SHP77 (cell line): ENCODE measurements at places on chromosomes 12 and 14.

- no peak for DNase-seq
These were observed 310.0 kb upstream of the LRIG3 start for GRCh38 chr12:59230334-59230733.

GRCh38 chr12:12622418-12622817 lies 10.7 kb downstream of the CREBL2 start:
- DNase-seq, result no peak

DNA sequence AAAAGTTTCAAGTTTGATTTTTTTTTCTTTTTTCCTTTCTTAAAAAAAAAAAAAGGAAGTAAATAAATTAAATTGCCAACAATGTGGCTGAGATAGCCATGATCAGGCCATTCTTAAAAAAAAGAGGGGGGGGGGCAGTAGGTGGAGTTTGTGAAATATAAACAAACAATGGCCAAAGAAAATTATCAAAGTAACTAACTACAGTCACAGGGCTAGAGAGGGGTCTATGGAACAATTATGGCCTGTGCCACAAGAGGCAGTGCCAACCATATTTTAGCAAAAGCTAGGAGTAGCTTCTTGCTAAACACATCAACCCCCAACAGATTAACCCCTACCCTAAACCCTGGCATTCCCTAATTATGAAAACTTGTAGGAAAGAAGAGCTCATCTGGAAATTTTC lies 16.2 kb upstream of the SMARCC2 start:
- DNase-seq, result no peak

GRCh38 chr12:4943938-4944284 lies 34.2 kb downstream of the KCNA1 start:
- DNase-seq, result no peak

DNA sequence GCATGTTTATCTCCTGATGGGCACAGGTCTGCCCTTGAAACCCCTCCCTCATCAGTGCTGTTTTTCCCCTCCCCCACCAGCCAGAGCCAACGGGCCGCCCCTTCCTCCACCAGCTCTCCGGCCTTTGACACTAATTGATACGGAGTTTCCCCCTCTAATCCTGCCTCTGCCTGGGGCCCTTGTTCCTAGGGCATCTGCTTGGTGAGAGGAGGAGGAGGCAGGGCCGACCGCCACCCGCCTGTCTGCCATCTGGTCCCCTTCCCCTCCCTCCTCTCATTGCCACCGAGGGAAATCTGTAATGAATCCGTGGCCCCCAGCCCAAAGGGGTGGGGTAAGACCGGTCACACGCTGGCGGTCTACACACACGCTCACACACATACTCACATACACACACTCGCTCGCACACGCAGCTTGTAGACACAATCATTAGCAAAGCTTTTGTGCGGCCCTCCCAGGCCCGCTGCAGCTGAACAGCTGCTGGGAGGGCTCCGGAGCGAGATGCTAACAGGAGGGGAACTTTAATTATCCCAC lies 27.4 kb downstream of the SRRM4 start:
- peak; percentile 69 for DNase-seq

- no peak for DNase-seq
These were observed 175.9 kb upstream of the LRIG3 start for GRCh38 chr12:59096246-59096645.

GRCh38 chr12:13038491-13039161 lies 5.6 kb upstream of the FAM234B start:
- DNase-seq, result no peak

- no peak for DNase-seq
These were observed 313.3 kb upstream of the ATP2B1 start for GRCh38 chr12:90021795-90022440.

GRCh38 chr12:19885093-19885812 lies 446.0 kb downstream of the AEBP2 start:
- DNase-seq, result no peak

DNA sequence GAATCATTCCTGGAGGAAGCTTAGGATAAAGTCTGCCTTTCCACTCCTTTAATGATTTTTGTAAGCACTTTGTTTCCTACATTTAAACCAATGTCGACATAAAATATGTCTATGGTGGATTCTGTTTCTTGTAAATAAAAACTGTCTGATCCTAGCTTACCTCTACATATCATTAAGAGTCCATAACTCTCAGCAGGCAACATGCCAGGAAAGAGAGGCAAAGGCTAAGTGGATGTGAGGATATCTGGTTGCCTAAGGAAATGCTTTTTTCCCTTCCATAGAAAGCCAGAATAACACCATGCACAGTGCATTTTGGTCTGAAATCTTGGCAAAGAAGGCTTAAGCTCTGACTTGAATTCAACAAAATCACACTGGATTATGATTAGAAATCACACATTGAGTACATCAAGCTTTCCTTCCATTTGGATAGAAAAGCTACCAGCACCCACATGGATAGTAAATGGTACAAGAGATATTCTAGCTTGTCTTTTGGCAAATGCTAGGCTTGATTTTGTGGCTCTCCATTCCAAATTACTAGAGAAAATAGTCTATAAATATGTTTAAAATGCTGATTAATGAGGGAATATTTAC lies 57.0 kb upstream of the CNTN1 start:
- DNase-seq, result no peak

GRCh38 chr14:32602699-32603098 lies 273.6 kb downstream of the AKAP6 start:
- no peak for DNase-seq

- no peak for DNase-seq
These were observed 28.0 kb upstream of the OSBPL8 start for GRCh38 chr12:76587428-76588178.

DNA sequence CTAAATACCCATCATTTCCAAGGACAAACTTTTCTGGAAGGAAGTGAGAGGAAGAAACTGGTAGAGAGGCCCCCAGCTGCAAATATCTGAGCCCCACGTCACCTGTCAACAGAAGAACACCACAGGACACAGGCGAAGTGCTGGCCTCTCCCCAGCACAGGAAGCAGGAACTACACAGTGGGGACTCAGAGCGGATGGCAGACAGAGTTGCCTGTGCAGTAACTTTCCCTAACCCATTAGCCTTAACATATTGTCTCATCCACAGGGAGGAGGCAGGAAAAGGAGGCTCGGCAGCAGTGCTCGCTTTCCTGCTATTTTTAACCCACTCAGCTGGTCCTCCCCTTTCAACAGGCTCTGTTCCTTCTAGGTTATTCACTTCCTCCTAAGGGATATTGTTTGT lies 111.5 kb upstream of the TMPO start:
- no peak for DNase-seq

DNA sequence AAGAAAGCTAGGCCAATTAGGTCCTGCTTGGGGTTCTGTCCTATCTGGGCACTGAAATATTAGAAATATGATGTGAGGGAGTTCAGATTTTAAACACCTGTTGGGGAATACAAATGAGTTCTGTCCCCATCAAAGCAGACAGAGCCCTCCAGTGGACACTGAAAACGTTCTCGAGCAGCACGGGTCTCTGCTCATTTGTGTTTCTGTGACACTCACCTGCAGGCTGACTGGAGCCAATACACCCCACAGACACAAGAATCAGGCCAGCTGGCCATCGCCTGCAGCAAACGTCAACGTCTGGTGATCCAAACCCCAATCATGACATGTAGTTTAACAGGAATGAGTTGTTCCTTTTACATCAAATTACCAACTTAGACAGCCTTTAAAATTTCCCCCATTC lies 493.4 kb upstream of the TMEM132C start:
- DNase-seq, result peak; percentile 86

DNA sequence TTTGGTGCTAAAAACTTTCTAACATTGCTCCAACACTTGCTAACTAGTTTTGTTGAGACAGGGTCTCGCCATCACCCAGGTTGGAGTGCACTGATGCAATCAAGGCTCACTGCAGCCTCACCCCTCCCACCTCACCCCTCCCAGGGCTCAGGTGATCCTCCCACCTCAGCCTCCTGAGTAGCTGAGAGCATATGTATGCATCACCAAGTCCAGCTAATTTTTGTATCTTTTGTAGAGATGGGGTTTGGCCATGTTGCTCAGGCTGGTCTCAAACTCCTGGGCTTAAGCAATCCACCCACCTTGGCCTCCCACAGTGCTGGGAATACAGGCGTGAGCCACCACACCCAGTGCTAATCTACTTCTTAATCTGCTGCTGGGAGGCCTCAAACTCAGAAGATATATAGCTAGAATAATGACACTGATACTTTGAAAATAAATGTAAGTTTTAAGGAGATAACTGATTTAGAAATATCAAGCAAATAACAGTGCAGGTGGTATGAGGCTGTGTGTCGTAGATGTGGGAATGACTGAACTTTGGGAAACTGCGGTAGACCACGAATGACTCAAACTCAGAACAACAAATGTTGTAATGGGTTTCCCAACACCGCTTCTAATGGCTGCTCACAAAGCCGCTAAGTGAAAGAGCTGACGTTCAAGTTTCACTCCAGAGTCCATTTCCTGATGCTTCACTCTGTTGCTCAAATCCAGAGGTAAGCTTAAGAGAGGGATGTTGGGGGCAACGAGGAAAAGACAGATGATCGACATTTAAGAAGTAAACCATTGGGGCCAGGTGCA lies 10.0 kb downstream of the TMCC3 start:
- no peak for DNase-seq

DNA sequence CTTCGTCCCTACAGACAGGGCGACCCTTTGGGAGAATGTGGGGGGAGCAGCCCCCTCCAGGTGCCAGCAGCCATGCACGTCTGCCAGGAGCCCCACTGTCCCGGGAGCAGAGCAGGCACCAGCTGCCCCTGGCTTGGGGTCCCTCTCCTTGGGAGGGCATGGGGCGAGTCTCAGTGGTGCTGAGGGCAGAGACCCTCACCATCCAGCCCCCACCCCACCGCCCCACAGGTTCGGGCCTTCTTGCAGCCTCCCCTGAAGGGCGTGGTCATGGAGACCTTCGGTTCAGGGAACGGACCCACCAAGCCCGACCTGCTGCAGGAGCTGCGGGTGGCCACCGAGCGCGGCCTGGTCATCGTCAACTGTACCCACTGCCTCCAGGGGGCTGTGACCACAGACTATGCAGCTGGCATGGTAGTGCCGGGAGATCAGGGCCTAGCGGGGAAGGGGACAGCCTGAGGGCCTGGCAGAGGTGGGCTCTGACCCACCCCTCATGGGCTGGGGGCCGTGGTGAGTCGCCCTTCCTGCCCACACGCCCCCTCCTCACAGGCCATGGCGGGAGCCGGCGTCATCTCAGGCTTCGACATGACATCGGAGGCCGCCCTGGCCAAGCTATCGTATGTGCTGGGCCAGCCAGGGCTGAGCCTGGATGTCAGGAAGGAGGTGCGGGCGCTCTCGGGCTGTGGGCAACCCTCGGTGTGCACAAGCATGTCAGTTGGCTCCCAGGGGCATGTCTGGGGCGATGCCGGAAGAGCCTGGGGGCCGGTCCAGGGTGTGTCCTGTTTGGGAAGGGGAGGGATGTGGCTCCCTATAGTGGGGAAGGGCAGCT lies 18.8 kb downstream of the ASPG start:
- DNase-seq, result no peak

DNA sequence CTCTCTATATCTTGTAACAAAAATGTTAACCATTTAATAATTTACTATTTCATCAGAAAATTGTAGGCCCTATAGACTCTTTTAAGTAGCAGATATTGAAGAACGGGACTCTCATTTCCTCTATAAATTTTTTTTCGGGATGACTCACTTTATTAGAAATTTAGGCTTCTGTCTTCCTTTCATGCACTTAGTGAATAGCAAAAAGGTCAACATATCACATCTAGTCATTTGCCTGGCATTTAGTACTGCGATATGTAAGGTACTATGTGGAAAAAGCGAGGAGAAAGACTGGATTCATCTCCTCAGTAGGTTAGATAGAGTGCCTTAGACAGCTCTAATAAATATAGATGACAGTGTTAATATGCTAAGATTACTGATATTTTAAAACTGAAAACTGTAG lies 166.3 kb upstream of the PTPRQ start:
- no peak for DNase-seq

DNA sequence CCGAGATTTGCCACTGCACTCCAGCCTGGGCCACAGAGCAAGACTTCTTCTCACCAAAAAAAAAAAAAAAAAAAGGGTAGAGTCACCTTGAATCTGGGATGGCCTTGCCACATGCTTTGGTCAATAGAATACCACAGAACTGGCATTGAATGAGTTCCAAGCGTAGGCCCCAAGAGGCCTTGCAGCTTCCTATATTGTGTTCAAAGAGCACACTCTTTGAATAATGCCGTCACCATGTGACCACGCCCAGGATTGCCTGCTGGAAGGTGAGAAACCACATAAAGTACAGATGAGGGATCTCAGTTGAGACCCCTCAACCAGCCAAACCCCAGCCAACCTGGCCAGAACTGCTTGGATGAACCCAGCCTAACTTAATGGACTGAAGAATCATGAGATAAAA lies 239.2 kb upstream of the AMIGO2 start:
- no peak for DNase-seq

GRCh38 chr12:106332536-106332935 lies 25.0 kb upstream of the POLR3B start:
- no peak for DNase-seq

GRCh38 chr12:4416276-4416675 lies 29.3 kb downstream of the FGF6 start:
- no peak for DNase-seq

- DNase-seq, result no peak
These were observed 9.3 kb upstream of the ITGA5 start for GRCh38 chr12:54428050-54429013.

DNA sequence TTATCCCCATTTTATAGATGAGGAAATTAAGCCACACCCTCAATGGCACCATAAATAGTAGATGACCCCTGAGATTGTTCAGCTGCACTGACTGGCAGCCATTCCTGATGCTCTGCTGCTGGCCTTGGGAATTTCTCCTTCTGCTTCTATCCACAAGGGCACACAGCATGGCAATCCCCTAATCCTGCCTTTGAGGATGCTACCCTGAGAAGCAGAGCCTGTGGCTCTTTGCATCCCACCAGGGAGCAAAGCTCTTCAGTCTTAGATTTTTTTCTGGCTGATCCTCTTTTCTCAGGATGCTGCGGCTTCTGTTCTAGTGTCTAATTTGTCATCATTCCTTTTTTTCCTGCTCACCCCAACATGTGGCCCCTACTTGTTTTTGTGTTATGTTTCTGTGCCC lies 114.8 kb downstream of the TMX1 start:
- DNase-seq, result no peak

DNA sequence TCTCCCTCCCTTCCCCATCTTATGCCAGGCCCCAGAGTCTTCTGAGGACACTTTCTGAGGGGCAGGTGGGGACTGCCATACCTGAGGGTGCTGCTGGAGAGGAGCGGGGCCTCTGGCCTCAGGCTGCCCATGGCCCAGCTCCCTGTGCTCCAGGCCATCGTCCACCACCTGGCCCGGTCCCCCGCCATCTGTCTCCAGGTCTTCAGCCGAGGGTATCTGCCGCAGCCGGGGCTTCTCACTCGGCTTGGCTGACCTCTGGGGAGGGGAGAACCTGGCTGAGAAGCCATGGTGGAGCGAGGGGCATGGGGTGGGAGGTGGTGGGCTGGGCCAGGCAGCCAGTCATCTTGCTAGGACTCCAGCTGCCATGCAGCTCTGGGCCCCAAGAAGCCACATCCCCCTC lies 21.6 kb downstream of the SLC48A1 start:
- no peak for DNase-seq

DNA sequence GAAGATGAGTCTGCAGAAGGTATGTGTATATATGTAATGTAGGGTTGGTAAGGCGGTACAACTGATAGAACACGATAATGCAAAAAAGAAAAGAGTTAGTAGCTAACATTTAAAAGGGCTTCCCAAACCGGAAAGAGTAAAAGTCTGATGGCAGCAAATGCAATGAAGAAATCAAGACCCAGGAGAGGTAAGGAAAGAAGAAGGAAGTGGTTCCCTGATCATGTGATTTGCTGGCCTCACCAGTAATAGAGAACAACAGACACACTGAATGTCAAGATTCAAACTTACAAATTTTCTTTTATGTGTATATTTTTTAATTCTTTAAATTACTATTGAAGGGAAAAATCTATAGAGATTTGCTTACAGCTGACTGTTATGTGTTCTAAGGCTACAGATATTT lies 18.4 kb downstream of the ZFC3H1 start:
- DNase-seq, result no peak
